GM23338 (cell line): ENCODE measurements at places on chromosomes 5 and 9.

- DNase-seq, result no peak
These were observed 32.1 kb upstream of the RASGRF2 start for GRCh38 chr5:80928073-80928472.

DNA sequence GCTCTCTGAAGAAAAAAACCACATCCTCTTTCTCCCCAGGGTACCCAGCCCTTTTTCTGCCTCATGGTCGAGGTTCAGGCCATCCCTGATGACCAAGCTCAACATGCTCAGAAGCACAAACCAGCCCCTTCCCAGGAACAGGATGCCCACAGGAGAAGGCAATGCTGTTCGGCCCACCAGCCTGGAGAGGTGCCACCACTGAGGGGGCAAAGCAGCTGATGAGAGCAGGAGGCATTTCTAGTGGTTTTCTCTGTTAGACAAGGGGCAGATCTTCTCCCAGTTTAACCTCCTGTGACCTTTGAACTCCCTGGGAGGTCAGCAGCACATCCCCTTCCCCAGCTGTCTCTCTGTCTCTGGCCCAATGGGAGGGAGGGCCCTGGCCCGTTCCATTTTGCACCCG lies 73.0 kb downstream of the PAX5 start:
- no peak for DNase-seq

GRCh38 chr9:114174876-114175771 lies 19.8 kb downstream of the COL27A1 start:
- DNase-seq, result no peak

GRCh38 chr5:104998572-104998971 lies 1436.0 kb upstream of the NUDT12 start:
- no peak for DNase-seq
